ENCODE measurements at places on chromosomes 1 and 21.

GRCh38 chr1:180488661-180489060, 13.7 kb downstream of the ACBD6 start:
- no peak for DNase-seq

DNA sequence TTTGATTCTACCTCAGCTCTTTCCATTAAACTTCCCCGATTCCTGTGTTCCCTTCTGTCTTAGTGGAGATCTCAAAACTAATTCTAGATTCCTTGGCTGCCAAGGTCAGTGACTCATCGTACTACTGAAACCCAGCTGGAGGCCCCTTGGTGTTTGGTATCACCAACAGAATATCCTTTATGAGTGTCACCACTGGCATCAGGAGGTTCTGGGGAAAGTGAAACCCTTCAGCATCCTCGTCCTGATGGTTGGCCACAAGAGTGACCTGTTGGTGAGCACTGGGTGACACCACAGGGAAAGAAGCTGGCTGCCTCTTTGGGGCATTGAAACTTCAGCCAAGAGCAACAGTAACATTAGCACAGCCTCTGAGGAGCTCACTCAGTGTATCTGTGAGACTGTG, 9.6 kb downstream of the RAB42 start:
- DNase-seq: peak; percentile 40

- peak; percentile 77 for DNase-seq
Observed at GRCh38 chr21:34129039-34129891, 55.9 kb downstream of the MRPS6 start.

DNA sequence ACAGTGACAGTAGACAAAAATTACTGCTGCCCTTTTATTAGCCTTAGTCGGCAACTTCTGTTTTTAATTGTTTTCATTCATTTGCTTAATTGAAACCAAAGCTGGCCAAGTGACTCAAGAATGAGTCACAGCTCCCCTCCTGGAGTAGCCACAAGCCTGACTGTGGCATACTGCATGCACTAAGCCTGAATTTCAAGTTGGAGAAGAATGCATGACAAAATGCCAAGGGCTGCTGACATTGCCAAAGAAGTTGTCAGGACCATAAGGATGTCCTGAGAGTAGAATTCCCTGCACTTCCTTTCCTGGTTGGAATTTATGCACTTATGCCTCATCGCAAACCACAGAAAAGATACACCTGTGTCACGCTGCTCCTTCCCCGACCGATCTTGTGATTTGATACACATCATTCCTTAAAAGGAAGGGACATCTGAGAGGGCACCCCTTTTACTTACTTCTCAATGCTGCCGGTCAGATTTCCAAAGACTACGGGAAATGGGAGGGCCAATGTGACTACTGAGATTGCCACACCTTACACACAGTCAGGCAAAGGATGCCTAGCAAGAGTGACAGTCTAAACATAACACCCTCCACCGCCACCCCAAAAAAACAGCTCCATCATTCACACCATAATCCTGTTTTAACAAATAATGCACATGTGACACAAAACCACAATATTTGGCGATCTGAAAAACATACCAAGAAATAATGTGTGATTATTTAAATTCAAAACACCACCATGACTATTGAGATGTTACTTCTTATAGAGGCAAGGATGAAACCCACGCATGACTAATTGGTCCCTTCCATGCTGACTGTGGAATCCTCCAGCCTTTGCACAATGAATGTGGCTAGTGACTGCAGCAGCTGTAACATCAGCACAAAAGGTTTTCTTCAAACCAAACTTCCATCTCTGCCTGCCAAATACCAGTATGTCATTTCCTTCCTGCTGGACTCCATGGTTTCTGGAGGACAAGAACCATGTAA, 28.2 kb downstream of the VAV3 start:
- peak; percentile 69 for DNase-seq

DNA sequence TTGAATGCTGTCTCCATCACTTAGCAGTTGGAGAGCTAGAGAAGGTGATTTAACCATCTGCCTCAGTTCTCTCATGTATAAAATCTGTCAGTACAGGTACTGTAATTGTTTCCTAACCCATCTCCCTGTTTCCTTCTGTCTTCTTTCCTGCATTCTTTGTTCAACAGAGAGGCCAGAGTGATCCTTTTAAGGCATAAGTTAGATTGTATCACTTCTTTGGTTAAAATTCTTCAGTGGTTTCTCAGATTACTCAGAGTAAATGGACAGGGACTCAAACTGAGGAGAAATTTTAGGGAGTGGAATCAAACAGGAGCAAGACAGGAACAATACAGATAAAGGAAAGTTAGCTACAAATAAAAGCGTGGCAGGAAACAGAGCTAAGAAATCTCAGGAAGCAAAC, 45.2 kb upstream of the SSX2IP start:
- DNase-seq: no peak

DNA sequence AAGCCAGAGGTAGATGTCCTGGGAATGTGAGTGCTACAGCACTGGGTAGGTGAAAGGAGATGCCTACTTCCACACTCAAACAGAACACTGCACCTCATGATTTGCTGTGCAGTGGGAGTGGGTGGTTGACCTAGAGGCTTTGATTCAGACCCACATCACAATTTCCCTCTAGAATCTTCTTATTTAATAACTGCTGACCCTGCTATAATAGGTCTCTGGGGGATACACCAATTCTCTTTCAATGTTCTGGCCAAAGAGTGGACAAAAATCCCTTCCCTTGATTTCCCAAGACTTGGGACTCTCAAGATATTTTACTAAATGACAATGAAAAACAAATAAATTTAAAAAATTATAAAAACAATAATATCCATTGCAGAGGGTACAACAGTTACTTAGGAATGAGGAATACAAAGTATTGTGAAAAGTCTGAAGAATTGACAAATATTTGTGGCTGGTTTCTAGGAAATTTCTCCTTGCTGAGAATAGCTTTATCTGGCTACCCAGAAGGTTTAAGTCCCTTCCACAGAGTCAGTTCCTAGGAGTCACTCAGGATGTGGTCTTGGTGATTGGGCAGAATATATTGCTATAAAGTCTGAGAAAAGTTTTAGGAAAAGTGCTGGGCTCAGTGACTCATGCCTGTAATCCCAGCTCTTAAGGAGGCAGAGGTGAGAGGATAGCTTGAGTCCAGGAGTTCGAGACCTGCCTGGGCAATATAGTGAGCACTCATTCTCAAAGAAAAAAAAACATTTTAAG, 2.4 kb upstream of the FCGR2A start:
- DNase-seq: no peak

- no peak for DNase-seq
Observed at GRCh38 chr21:35559829-35560225, 500.5 kb downstream of the SETD4 start.

DNA sequence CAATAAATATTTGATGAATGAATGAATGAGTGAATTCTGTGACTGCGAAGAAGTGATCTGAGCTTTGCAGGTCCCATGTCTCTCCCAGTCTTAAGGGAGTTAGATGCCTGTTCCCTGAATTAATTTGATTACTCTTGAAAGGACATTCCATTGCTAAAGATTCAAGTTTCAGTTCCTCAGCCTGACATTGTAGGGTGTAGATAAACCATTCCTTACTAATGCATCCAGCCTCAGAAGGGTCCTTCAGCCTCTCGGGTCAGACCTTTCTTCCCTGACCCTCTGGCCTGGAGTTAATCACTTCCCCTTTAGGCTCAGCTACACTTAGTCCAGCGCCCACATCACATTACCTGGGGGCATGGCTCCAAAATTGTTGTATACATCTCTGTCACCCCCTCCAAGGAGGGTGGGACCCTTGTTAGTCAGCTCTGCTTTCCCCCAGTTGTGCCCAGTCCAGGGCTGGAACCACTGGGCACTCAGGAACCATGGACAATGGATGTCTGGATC, 2.6 kb downstream of the INSRR start:
- DNase-seq: no peak

- DNase-seq: no peak
Observed at GRCh38 chr1:58981392-58981791, 197.5 kb upstream of the JUN start.

DNA sequence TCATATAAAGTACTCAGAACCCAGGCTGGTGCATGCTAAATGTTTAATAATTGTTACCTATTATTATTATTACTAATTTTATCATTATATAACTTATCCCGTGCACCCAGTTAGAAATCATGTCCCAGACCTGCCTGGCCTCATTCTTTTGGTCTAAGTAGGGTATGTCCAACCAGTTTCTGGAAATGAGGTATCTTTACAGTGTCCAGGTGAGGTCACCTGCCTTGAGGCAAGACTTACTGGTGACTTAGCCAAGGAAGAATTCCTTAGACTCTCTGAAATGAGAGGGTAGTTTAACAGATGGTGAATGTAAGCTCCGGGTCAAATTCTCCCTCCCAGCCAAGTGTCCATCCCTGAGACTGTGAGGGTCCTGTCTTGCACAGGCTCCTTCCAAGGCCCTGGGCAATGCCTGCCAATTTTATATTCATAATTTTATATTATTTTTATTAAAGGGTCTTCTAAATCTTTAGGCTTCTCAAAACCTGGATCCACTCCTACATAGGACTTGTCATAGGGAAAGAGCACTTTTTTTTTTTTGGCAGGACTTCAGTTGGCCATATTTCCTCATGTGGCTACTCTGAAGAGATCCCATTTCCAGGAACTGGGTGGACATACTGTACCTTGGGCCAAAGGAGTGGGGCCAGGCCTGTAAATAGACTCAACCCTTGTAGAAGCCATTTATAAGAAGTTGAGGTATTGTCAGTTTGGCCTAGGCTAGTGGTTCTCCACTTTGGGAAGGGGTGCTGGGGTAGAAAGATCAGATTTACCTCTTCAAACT, 96.7 kb upstream of the KCNA3 start:
- DNase-seq: no peak

DNA sequence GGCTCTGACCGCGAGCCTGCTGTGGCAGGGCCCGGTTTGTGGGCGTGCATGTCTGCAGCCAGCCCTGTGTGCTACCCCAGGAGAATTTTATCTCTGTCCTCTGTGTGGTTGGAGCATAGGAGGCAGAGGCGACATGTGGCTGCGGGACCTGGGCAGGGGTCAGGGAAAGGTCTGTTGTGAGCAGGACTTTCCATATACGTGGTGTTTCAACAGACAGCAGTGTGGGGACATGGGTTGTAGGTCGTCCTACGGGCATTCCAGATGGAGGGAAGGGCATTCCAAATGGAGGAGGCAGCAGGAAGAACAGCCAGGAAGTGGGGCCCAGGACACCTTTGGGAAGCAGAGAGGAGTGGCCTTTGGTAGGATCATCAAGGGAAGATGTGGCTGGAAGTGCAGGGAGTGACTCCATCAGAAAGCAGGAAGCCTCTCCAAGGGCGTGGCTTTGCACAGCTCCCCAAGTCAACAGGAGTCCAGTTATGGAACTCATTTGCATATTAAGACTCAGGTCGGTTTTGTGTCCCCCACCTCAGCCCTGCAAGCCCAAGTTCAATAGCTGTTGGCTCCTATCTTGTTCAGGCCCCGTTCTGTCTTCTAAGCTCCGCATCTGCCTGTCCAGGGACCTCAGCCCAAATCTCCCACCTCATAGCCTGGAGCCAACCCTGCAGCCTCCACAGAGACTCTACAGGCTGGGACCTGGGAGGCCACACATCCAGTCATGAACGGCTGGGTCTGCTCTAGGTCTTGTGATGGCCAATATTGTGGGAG, 309.1 kb downstream of the MATN1 start:
- DNase-seq: peak; percentile 3

GRCh38 chr1:66585002-66585401, 51.0 kb downstream of the SGIP1 start:
- no peak for DNase-seq

DNA sequence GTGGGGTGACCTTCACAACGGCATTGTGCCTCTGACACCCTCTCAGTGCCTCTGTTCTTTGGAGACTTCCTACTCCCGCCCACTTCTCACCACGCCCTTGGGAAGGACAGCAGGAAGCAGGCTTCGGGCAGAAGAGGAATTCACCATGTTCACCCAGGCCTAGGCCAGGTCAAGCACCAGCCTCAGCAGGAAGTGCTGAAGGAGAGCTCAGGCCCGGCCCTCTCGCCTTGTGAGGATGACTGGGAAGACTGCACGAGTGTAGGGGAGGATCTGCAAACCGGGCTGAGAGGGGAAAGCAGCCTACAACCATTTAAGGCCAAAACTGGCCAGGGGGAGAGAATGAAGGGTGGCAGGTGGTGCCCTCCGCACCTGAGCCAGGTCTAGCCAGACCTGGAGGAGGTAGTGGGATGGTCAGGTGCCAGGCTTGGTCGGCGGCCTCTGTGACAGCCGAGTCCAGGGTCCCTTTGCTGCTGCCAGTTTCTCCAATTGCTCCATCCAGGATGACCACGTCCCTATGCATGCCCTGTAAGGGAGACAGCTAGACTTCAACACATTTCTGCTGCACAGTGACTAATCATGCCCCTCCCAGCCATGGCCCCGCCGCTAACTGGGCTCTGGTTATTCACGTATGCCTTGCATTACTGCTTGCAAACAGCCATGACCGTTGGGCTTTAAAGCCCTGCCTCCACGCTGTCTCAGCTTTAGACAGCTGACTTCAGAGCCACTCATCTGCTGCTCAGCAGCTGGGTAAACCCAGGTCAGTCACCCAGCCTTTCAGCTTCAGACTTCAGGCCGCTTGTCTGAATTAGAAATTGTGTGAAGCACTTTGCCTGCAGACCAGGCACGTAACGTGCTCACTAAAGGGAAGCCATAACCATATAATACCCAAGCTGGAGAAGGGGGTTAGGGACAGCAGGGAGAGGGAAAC, 8.9 kb downstream of the MRTO4 start:
- DNase-seq: peak; percentile 40

DNA sequence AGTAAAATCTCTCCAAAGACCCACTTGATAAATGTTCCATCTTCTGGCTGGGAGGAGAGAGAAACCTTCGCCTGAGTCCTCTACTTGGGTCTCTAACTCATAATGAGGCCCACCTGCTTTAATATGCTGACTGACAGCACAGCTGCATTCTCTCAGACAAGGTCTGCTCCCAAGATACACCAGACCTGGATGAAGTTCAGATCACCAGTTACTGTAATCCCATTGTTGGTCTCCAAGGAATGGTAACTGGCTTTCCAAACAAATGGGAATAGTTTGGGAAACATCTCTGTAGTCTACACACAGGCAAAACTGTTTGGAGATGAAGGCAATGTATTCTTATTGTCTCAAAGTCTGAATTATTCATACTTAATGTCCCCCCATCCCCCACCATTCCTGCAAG, 27.9 kb upstream of the COL24A1 start:
- DNase-seq: no peak

GRCh38 chr1:117657949-117658660, 52.3 kb downstream of the TENT5C start:
- no peak for DNase-seq

- DNase-seq: no peak
Observed at GRCh38 chr1:202438393-202439174, 90.1 kb downstream of the PPP1R12B start.

DNA sequence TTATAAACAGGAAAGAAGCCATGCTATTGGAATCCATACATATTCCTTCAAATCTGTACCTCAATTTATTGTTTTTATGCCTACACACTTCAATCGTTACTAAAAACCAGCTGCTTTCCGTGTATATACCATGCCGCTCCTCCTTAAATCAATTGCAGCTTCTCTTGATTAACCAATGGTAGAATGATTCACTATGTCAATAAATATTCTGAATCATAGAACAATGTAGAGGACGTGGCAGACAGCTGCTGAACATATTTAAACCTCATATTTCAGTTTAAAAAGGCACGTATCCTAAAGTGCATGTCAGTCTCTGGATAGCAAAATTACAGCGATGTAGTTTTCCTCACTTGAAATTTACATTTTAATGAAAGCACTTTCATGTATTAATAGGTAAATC, 100.4 kb downstream of the MRPL39 start:
- DNase-seq: no peak
